Central memory CD8-positive, alpha-beta T cell (primary cell): ENCODE measurements at places on chromosomes 16 and 17.

DNA sequence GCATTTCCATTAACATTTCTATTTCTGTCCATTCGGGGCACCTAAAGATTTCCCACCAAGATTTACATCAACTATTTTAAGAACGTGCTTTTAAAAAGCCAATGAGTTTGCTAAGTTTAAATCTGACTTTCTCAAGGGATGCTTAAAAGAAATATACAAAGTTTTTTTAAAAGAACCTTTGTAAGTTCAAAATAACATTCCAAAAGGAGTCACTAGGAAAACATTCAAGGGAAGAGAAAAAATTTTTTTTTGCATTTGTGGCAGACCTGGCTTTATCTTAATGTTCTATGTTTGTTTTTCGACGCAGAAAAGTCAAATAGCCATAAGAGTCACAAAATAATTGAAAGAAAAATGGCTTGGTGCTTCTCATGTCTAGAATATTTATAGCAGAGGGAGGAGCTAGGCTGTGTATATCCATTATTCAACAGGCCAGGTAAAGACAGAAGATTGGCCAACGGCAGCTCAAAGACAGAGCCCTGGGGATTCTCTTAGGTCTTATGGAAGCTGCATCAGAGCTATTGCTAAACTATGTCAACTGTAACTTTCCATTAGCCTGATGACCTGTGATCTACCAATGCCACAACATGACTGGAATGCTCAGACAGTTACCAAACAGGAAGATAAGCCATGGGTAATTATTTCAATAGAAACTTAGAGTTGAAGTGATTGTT is 37.8 kb upstream of the MYOCD start:
- no peak overlapping the region for H3K27ac ChIP-seq
- H3K4me1 ChIP-seq, result no peaks in the 10 kb centered on the region
- no peak overlapping the region for H3K4me3 ChIP-seq

DNA sequence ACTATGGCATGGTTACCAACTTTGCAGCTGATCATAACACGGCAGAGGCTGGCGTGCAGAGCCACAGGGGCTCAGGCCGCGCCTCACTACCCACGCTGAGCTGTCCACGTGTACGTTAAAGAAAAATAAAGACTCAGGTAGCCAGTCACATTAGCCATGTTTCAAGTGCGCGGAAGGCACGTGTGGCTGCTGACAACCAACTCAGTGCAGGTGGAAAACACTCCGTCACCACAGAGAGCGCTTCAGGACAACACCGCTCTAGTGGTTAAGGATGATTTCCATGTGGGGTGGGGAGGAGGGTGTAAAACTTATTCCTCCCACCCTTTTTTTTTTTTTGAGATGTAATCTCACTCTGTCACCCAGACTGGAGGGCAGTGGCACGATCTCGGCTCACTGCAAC is 33.8 kb downstream of the ZCCHC14 start:
- DNase-seq, result no peak
- H3K27ac ChIP-seq, result no peak overlapping the region
- H3K4me1 ChIP-seq, result peaks cover 4% of the 10 kb centered on the region
- no peak overlapping the region for H3K4me3 ChIP-seq
- no peaks in the 10 kb centered on the region for H3K27me3 ChIP-seq
- peaks cover 19% of the 10 kb centered on the region for H3K36me3 ChIP-seq

DNA sequence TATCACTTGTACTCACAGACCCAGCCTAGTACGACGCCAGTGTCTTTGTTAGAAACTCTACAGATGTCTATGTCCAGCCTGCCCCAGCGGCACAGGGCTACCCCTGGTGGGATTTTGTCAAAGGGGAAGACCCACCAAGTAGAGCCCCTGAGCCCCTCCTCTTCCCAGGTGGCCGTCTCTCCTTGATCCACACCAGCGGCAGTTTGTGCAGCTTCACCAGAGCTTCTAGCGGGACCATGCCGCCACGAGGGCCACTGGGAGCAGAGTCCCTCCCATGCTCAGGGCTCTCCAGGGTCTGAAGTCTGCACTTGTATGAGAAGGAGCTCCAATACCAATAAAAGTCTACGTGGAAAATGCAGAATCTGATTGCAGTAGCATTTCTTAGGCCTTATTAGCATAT is 157.1 kb downstream of the RPTOR start:
- peaks cover 81% of the 10 kb centered on the region for H3K4me1 ChIP-seq
- H3K36me3 ChIP-seq, result peaks cover 6% of the 10 kb centered on the region

DNA sequence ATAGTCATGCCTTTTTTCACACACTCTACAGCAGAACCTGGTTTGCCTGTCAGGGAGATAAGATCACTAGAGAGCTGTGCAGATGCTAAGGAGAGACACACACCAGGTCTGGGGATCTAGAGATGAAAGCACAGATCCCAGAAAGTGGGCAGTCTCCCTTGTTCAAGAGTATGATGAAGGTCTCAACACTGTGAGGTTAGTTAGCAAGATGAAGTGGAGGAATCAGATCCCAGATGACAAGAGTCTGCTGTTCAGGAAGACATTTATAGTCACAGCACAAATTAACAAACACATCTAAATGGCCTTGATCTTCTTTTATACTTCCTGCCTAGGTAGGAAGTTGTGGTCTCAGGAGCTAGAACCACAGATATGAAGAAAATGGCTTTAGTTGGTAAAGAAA is 23.4 kb upstream of the SKAP1 start:
- H3K4me1 ChIP-seq, result peaks cover 71% of the 10 kb centered on the region
- peak overlapping the region; percentile 57 for H3K4me3 ChIP-seq

DNA sequence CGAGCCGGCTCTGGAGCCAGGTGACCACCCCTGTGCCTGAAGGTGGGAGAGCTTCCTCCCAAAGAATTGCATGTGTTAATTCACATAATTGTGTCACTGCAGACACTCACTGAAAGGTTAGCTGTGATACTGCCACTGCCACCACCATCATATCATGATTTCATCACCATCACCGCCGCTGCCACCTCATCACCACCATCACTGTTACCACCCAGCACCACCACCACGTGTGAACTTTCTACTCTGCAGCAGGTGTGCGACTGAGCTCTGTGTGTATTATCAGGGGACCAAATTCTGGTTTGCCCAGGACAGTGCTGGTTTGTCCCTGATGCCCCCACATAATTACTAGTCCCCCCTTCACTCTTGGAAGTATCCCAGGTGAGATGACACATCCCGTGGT is 15.2 kb downstream of the BCAR1 start:
- DNase-seq, result no peak
- no peak overlapping the region for H3K27ac ChIP-seq
- peaks cover 7% of the 10 kb centered on the region for H3K27me3 ChIP-seq
- no peak overlapping the region for H3K4me3 ChIP-seq
